Chondrocyte (in vitro differentiated cells): ENCODE measurements at places on chromosomes 13 and 19. TPM values are rescaled to one million over a fixed set of nuclear protein-coding genes. Genes with fewer than 3 reads are reported as not detected.

Gene ARRDC5
- 0.41 TPM in 1 of 3 replicates, not detected in the others for total RNA-seq

Gene ZNF99
- total RNA-seq, result not detected in 3 replicates

Gene SLC10A2
- not detected in 3 replicates for total RNA-seq

Gene SKA3
- total RNA-seq, result 3.1 to 4.7 TPM (median 4.2 TPM) in 3 replicates

Gene ZNF546
- 2.0 to 7.5 TPM (median 3.6 TPM) in 3 replicates for total RNA-seq

Gene CXCL17
- total RNA-seq, result not detected in 3 replicates

- H3K4me3 ChIP-seq, result no peak overlapping the region
- peaks cover 14% of the 10 kb centered on the region for H3K4me1 ChIP-seq
- no peak for DNase-seq
- no peaks in the 10 kb centered on the region for H3K36me3 ChIP-seq
These were observed 21.1 kb upstream of the CFAP97D2 start for GRCh38 chr13:114157869-114158495.

- no peak for DNase-seq
- H3K4me3 ChIP-seq, result no peak overlapping the region
- H3K4me1 ChIP-seq, result peaks cover 3% of the 10 kb centered on the region
- no peak overlapping the region for H3K27ac ChIP-seq
- no peaks in the 10 kb centered on the region for H3K27me3 ChIP-seq
These were observed 100.5 kb downstream of the DLEU7 start for GRCh38 chr13:50742968-50743367.

- no peak overlapping the region for H3K27ac ChIP-seq
- no peak overlapping the region for H3K4me3 ChIP-seq
- H3K27me3 ChIP-seq, result no peaks in the 10 kb centered on the region
- no peaks in the 10 kb centered on the region for H3K36me3 ChIP-seq
- no peak for DNase-seq
- no peaks in the 10 kb centered on the region for H3K4me1 ChIP-seq
These were observed 545.8 kb downstream of the LIG4 start for GRCh38 chr13:107669391-107669993.

DNA sequence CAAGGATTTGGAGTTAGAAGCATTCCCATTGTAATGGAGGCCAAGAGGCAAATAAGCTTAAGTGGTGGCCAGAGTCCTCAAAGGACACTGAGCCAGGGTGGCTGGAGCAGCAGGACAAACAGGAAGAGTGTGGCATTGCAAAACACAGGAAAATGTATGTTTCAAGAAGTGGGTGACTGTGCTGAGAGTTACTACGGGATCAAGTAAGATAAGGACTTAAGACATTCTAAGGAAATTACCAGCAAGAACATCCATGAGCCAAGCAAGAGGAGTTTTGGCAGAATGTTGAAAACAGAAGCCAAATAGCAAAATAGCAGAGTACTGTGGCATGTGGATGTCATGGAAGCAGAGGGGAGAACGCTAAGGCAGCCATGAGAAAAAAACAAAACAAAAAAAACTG, 104.2 kb downstream of the RAP2A start:
- no peaks in the 10 kb centered on the region for H3K4me1 ChIP-seq
- no peak overlapping the region for H3K4me3 ChIP-seq
- H3K27me3 ChIP-seq, result no peaks in the 10 kb centered on the region

DNA sequence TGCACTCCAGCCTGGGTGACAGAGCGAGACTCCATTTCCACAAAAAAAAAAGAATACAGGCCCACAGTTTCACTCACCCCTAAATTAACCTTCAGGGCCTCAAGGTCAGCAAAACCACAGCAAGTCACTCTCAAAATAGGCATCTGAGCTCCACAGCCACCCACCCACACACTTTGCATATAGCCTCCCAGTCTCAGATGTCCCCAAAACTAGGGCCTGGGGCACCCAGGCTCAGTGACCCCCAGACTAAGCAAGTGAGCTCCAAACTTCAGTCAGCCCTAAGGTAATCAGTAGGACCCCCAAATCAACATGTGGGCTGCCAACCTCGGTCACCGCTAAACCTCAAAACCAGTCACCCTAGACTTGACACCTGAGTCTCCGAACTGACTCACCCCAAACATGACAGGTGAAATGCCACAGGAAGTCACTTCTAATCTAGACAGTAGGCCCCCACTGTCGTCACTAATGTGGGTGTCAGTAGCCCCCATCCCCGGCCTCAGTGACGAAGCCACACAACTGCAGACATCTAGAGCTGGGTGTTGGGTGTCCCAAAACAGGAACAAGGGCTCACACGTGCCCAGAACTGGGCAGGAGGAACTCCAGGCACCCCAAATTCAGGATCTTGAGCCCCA, 13.9 kb downstream of the RABAC1 start:
- peaks cover 7% of the 10 kb centered on the region for H3K4me1 ChIP-seq
- no peak overlapping the region for H3K27ac ChIP-seq
- H3K27me3 ChIP-seq, result no peaks in the 10 kb centered on the region
- no peak for DNase-seq
- no peak overlapping the region for H3K4me3 ChIP-seq

DNA sequence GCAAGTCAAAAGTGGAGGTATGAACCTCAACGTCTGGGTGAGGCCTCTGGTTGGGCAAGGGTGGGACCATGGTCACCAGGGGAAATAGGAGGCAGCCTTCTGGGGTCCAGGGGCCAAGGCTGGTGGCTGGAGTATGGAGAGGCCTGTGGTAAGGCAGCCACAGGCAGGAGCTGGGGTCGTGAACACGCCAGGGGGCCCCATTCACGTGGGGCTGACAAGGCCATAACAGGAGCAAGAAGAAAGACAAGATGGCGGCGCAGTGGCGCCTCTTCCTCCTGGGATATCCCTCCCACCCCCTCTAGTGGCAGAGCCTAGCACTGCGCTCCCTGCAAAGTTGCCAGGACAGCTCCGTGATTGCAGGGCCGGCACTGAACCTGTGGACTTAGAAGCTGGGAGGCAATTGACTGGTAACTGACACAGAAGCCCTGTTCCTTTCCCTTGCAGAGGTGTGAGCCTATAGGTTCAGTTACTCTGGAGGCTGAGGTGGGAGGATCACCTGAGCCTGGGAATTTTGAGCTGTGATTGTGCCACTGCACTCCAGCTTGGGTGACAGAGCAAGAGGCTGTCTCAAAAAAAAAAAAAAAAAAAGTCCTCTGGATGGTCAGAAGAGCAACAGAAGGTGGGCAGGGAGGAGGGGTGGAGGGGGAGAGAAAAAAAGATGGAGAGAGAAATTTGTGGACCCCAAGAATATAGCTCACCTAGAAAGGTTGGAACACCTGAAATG, 19.7 kb upstream of the EDDM13 start:
- H3K36me3 ChIP-seq, result no peaks in the 10 kb centered on the region
- no peak overlapping the region for H3K27ac ChIP-seq
- H3K4me3 ChIP-seq, result no peak overlapping the region
- H3K27me3 ChIP-seq, result no peaks in the 10 kb centered on the region
- DNase-seq, result no peak

DNA sequence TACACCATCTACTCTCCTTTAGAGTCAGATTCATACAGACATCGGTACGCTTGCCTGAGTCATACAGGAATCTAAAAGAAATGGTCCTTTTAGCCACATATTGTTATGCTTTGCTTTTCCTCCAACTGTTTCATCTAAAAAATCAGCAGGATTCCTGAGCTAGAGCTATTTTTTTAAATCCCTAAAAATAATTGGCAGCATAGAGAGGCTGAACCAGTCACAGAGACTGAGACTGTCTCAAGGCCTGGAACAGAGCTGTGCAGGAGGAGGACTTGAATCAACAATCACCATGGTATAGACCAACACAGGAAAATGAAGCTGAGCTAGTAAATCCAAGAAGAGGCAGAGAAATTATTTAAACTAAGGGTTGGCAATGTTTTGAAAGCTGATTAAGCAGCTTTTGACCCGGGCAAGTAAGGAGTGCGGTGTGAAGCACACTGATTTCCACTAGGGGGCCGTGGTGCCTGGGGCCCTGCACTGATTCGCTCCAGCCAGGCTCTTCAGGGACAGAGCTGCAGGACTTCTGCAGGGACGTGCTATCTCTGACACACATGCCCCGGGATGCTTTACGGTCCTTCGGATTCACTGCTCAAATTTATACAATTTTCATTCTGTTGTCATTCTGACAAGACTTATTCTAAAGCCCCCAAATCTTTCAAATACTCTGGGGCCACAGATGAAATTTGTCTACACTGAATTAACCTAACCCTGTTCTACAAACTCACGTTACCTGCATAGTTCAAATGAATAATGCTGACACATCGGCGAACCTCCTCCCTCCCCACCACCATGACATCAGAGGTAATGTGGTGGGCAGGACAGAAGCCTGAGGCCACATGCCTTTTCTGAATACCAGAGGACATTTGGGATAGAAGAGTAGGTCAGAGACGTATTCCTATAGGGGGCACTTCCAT, 87.6 kb upstream of the SLC15A1 start:
- H3K4me1 ChIP-seq, result peaks cover 30% of the 10 kb centered on the region
- H3K27me3 ChIP-seq, result no peaks in the 10 kb centered on the region
- H3K4me3 ChIP-seq, result no peak overlapping the region

DNA sequence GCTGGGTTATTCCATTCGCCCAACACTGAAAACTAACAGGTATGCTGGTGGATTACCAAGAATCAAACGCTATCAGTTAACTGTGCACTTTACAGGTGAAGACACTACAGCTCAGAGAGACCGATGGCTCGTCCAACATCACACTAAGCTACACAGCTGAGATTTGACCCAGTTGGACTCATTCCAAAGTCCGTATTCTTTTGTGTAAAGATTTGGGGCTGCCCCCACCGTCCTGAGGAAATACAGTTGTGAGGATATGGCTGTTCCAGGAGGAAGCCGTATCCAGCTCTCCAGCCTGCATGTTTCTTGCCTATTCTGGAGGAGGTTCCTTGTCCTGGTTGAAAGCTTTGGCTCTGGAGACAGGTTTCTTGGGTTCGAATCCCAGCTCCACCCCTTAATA, 4.2 kb downstream of the ZSCAN5A start:
- H3K27ac ChIP-seq, result no peak overlapping the region
- no peaks in the 10 kb centered on the region for H3K27me3 ChIP-seq

DNA sequence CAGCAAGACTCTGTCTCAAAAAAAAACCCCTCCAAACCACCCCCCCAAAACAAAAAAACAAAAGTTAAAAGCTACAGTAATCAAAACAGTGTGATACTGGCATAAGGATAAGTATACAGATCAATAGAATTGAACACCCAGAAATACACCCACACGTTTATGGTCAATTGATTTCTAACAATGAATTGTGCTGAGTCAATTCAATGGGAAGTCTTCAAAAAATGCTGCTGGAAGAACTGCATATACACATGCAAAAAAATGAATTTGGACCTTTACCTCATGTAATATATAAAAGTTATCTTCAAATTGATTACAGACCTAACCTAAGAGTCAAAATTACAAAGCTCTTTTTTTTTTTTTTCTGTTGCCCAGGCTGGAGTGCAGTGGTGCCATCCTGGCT, 19.8 kb upstream of the NAPA start:
- peaks cover 11% of the 10 kb centered on the region for H3K27me3 ChIP-seq
- H3K36me3 ChIP-seq, result peaks cover 1% of the 10 kb centered on the region
- no peak overlapping the region for H3K4me3 ChIP-seq
- H3K27ac ChIP-seq, result no peak overlapping the region
- H3K4me1 ChIP-seq, result no peaks in the 10 kb centered on the region
- DNase-seq, result no peak

DNA sequence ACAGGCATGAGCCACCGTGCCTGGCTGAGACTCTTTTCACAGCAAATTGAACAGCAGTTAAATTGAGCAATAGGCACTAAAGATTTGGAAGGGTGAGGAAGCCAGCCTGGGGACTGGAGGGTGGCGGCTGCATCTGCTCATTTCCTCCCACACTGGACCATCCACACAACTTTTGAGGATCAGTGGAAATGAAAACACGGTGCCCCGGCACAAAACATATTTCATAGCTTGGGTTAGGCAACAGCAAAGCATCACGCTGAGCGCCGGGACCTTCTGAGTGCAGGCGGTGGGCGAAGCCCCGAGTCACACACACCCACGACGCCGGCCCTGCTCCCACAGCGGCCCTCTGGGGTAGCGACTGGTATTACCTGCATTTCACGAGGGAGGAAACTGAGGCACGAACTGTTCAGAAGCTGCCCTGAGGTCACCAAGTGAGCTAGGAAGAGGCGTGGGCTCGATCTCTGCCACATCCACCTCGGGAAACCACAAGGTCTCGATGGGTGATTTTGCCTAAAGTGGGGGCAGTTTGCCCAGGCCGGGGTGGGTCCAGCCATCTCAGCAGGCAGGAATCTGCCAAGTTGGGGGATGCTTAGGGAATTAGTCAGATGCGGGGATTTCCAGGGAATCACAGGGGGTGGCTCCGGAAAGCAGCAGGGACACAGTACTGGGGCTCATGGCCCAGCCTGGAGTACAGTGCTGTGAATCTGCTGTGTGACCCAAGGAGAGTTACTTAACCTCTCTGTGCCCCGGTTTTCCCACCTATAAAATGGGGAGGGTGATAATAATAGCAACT, 3.5 kb upstream of the SBNO2 start:
- peaks cover 30% of the 10 kb centered on the region for H3K4me1 ChIP-seq
- H3K4me3 ChIP-seq, result peak overlapping the region; percentile 49
- no peaks in the 10 kb centered on the region for H3K27me3 ChIP-seq
- H3K27ac ChIP-seq, result peak overlapping the region; percentile 94
- H3K36me3 ChIP-seq, result no peaks in the 10 kb centered on the region
- no peak for DNase-seq

DNA sequence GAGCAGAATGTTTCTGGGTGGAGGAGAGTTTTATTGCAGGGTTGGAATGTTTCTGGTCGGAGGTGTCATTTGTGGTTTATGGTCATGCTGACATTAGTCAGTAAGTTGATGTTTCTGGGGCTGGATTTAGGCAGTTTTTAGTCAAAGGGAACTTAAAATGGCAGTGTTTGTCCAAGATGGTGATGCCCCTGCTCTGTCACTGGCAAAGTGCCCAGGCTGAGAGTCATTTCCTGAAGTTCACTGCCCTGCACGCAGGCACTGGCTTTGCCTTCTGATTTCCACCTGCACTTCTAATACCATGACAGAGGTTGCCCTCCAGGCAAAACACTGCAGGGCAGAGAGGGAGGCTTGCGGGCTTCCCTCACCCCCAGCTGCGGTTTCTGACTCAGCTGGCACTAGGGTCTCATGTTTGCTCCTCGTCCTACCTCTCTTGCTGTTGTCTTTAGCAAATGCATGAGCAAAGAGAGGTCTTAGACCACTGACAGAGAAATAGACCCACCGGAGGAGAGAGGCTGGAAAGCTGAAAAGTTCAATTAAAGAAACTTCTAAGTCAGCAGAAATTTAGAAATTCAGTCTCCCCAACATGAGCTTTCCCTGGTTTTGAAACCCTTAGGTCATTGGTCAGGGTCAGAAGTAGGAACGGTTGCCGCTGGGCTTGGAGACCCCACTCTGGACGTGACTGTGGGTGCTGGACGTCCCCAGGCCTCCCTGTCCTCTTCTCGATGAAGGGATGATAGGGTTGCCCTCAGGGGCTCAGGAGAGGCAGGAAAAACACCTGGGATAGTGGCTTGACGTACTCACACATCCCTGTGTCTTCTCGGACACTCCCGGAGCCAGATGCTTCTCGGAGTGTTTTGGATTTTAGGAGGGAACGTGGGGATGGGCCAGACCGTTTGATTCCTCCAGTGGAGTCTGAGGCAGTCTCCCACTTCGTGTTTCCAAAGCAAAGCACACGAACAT, 26.3 kb downstream of the TMEM255B start:
- H3K4me1 ChIP-seq, result peaks cover 3% of the 10 kb centered on the region
- H3K4me3 ChIP-seq, result no peak overlapping the region
- H3K27ac ChIP-seq, result peak overlapping the region; percentile 86
- peaks cover 15% of the 10 kb centered on the region for H3K27me3 ChIP-seq

- H3K36me3 ChIP-seq, result no peaks in the 10 kb centered on the region
- H3K4me1 ChIP-seq, result peaks cover 7% of the 10 kb centered on the region
- H3K4me3 ChIP-seq, result no peak overlapping the region
- H3K27me3 ChIP-seq, result peaks cover 25% of the 10 kb centered on the region
- no peak for DNase-seq
These were observed 56.5 kb downstream of the HSPH1 start for GRCh38 chr13:31105020-31105795.

- no peak for DNase-seq
- no peak overlapping the region for H3K27ac ChIP-seq
- peaks cover 27% of the 10 kb centered on the region for H3K4me1 ChIP-seq
- peaks cover 8% of the 10 kb centered on the region for H3K36me3 ChIP-seq
- no peaks in the 10 kb centered on the region for H3K27me3 ChIP-seq
These were observed 24.3 kb upstream of the LAMP1 start for GRCh38 chr13:113272701-113273181.
